NCI-H510A (cell line): ENCODE measurements at places on chromosomes 16 and 17.

- no peak for DNase-seq
Observed at GRCh38 chr17:37551788-37552187, 57.4 kb downstream of the SYNRG start.

GRCh38 chr16:89175280-89176146 lies 4.0 kb downstream of the CDH15 start:
- DNase-seq, result no peak

GRCh38 chr16:9000664-9001063 lies 37.0 kb upstream of the USP7 start:
- no peak for DNase-seq

DNA sequence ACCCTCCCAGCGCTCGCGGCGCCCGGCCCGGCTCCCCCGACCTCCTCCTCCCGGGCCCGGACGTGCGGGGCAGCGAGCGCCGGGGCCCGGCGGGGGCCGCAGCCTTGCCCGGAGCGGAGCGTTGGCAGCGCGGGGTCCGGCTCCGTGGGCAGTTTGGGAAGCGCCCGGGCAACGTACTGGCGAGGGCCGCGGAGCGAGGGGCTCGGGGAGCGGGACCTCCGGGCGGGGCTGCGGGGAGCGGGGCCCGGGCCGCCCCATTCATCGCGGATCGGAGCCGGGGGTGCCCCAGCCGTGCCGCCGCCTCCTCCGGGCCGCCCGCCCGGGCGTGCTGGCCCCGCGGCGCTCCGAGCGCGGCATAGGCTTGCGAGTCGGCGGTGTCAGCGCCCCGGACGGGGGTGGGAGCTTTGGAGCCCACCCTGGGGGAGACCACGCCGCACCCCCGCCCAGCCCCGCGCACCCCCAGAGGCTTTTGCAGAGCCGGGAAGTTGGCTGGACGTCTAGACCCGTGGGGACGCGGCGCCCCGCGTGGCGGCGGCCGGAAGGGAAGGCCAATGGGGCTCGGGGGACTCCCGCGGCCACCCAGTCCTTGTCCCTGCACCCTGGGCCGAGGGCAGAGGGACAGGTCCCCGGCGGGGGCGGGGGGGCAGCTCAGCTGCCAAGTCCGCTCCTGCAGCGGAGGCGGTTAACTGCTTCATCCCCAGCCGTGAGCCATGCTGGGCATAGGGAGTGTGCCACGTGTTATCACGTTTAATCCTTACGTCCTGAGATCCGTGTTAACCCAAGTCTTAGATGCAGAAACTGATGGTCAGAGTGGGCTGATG lies 852 bp downstream of the ZNF469 start:
- DNase-seq, result no peak

- no peak for DNase-seq
Observed at GRCh38 chr16:71460236-71460635, 1.8 kb downstream of the ZNF23 start.

- DNase-seq, result no peak
Observed at GRCh38 chr16:24852281-24852721, 6.5 kb downstream of the SLC5A11 start.

GRCh38 chr17:76834870-76835269 lies 33.3 kb upstream of the MGAT5B start:
- no peak for DNase-seq

- DNase-seq, result no peak
Observed at GRCh38 chr17:50352693-50353599, 7.0 kb downstream of the XYLT2 start.

DNA sequence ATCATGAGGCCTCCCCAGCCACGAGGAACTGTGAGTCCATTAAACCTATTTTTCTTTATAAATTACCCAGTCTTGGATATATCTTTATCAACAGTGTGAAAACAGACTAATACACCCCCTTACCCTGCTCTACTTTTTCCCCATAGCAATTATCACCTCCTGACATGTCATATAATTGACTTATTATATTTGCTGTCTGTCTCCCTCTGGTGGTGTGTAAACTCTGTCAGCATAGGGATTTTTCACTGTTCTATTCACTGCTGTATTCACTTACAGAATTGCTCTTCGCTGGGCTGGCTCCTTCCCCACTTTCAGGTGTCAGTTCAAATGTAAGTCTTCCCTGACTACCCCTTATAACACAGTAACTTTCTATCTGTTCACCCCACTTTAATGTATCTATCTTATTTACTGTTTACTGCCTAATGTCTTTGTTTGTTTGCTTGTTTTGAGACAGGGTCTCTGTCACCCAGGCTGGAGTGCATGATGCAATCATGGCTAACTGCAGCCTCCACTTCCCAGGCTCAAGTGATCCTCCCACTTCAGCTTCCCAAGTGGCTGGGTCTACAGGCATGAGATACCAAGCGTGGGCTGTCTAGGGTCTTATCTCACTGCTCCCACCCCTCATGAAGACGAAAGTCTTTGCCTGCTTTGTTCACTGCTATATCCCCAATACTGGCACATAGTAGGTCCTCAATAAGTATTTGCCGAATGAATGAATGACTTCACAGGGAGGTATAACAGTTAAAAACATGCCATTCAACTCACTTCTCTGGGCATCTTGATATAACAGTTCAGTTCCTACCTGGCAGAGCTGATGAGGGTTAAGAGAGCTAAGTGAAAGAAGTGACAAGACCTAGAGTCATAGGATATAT lies 52.4 kb upstream of the CDH3 start:
- DNase-seq, result no peak
